ENCODE measurements at places on chromosomes 4 and X. TPM values are rescaled to one million over a fixed set of nuclear protein-coding genes. Genes with fewer than 3 reads are reported as not detected.

WNK3 gene
- total RNA-seq = not detected

SMR3A gene
- not detected for total RNA-seq

CXCL8 gene
- 3.2 TPM for total RNA-seq

PCYT1B gene
- not detected for total RNA-seq

GRCh38 chr4:158315706-158316105, 105.4 kb downstream of the TMEM144 start:
- H3K27me3 ChIP-seq = no peaks in the 10 kb centered on the region
- peaks cover 5% of the 10 kb centered on the region for H3K36me3 ChIP-seq
- DNase-seq = peak; percentile 73

DNA sequence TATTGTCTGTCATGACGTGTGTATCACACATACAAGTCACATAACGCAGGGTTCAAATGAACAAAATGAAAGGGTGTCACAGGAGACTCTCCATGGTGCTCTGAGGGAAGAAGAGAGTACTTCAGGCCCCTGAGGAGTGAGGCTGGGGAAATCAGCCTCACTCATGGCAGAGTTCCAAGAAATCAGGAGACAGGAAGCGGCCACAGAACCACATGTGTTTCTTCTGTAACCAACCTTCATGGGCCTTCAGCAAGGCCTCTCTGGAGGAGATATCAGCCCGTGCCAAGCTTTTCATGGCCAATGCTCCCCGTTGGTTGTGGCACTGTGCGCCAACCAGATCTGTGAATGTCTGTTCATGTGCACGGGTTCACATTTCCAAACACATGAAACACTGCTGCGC, 76.0 kb downstream of the NAT8L start:
- H3K27ac ChIP-seq = no peak overlapping the region
- H3K4me1 ChIP-seq = no peaks in the 10 kb centered on the region
- H3K27me3 ChIP-seq = peaks cover 3% of the 10 kb centered on the region
- DNase-seq = no peak
- no peak overlapping the region for H3K4me3 ChIP-seq

NR0B1 gene
- total RNA-seq = not detected

- H3K4me1 ChIP-seq = peaks cover 14% of the 10 kb centered on the region
- DNase-seq = no peak
- no peak overlapping the region for H3K4me3 ChIP-seq
- H3K27me3 ChIP-seq = peaks cover 3% of the 10 kb centered on the region
Observed at GRCh38 chrX:46178763-46179162, 366.5 kb downstream of the ZNF674 start.

DNA sequence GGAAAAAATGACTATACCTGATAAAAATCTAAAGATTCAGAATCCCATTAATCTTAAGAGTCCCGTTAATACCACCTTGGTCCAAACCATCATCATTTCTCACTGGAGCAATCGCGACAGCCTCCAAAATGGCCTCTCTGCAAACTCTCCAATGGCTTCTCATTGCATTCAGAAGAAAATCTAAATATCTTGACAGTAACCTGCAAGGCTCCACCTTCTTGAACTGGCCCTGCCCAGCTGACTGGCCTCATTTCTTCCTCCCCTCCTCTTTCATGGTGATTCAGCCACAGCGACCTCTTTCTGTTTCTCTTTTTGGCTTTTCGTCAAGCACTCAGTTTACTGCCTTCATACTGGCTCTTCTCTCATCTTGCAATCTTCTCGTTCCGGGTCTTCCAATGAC, 56.2 kb upstream of the GPRIN3 start:
- H3K27ac ChIP-seq = no peak overlapping the region
- no peak overlapping the region for H3K4me3 ChIP-seq
- H3K36me3 ChIP-seq = no peaks in the 10 kb centered on the region
- DNase-seq = no peak
- H3K27me3 ChIP-seq = peaks cover 12% of the 10 kb centered on the region

XIAP gene
- total RNA-seq = 34.4 TPM

NUDT11 gene
- total RNA-seq = 5.6 TPM

DNA sequence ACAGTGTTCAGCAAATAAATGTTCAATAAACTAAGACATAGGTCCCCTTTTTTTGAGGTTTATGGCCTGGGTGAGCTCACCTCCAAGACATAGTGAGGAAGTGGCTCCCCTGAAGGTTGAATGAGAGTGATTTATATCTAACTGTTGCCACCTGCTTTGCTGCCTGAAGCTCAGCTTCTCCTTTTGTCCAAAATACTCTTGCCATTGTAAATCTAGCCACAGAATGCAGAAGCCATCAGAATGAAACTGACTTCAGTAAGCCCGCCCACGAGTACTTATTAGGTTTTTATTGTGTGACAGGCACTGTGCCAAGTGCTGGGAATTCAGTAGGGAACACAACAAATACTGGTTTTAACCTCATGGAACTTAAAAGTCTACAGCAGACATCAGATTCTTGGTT, 18.0 kb downstream of the SPINK2 start:
- no peak for DNase-seq
- H3K27ac ChIP-seq = no peak overlapping the region
- H3K27me3 ChIP-seq = peaks cover 10% of the 10 kb centered on the region
- no peak overlapping the region for H3K4me3 ChIP-seq
- peaks cover 11% of the 10 kb centered on the region for H3K4me1 ChIP-seq

DNA sequence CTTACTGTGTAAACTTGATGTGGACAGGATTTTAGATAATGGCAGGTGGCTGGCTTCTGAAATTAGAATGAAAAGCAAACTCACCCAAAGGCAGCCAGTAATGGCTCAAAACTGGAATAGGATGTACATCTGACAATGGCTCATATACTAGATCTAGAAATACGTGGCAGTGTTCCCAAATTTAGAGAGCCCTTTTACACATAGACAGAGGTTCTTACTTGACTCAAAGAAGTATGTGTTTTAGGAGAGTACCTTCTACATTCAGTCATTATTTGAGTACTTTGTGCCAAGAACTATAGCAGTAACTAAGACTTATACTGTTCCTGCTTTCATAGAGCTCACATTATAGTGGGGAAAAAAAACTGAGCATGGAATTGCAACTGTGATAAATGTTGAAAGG, 48.0 kb downstream of the UBE2K start:
- H3K36me3 ChIP-seq = peaks cover 10% of the 10 kb centered on the region
- no peaks in the 10 kb centered on the region for H3K27me3 ChIP-seq
- DNase-seq = no peak
- no peak overlapping the region for H3K4me3 ChIP-seq

DNA sequence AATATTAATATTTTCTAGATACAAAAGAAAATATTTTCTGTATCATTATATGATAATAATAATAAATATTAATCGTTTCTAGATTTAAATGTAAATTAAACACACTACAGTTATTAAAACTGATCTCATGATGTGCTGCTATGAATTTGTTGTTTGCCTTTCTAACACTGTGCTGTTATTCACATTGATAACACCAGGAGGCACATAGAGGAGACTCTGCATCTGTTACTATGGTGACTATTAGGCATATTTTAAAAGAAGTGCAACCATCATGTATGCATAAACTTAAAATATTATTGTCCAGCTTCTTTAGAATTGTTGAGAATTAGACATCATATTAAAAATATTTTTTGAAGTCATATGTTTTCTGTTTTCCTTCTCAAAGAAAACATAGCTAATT, 11.8 kb upstream of the PDGFC start:
- no peaks in the 10 kb centered on the region for H3K27me3 ChIP-seq
- no peak overlapping the region for H3K27ac ChIP-seq
- peak; percentile 47 for DNase-seq
- H3K4me3 ChIP-seq = no peak overlapping the region

CCDC110 gene
- total RNA-seq = not detected

DNA sequence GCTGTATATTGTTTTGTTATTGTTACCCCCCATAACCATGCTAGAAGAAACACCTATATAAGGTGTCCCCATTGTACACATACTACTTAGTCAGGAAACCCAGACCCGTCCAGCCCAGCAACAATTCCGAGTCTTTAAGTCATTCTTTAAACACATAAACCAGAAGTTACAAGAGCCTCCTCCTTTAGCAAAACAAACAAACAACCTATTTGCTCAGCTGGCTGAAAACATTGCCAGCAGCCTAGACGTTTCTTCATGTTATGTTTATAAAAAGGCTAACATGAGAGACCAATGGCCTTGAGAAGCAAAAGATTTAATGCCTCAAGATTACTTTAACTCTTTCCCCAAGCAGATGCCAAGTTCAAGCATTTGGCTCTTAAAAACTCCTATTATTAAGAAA, 1.4 kb downstream of the ACOX3 start:
- H3K27ac ChIP-seq = peak overlapping the region; percentile 56
- H3K36me3 ChIP-seq = peaks cover 9% of the 10 kb centered on the region
- peak overlapping the region; percentile 98 for H3K4me3 ChIP-seq
- no peak for DNase-seq
- no peaks in the 10 kb centered on the region for H3K27me3 ChIP-seq

CT45A1 gene
- not detected for total RNA-seq

DNA sequence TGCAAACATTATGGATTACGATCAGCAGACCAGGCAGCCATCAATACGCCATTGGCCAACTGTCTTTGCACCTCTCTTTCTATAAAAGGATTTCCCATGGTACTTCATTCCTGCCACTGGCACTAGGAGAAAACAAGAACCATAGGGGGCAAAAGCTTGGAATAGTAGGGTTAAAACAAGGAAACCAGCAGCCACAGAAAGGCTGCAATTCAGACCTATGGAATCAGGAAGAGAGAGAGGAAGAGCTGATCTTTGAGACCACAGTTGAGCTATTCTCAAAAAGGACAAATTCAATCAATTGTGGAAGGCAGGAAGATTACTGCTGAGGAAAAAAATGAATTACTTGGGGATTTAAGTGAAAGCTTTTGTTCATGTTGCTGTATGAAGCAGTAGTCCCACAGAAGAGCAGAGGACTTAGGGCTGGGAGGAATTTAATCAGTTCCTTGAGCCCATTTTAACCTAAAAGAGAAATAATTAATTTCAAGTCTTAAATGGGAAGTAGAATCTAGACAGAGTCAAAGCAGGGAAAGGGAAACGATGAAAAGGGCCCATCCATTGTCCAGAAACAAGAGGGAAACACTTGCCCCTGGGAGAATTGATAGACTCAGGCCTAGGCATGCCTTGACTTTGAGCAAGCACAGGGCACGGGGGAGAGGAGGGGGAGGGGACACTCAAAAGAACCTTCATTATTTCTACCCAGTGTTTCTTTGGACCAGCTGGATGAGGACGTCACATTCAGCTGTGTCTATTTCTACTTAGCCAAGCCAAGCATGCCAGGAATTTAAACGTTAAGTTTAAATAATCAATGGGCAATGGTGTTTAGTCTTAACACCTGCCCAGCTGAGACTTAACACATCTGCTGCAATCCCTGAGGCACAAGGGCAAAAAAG, 50.7 kb downstream of the SCD5 start:
- no peaks in the 10 kb centered on the region for H3K36me3 ChIP-seq
- H3K27ac ChIP-seq = no peak overlapping the region
- H3K4me3 ChIP-seq = no peak overlapping the region
- H3K4me1 ChIP-seq = peaks cover 66% of the 10 kb centered on the region

- no peak overlapping the region for H3K4me3 ChIP-seq
- no peaks in the 10 kb centered on the region for H3K27me3 ChIP-seq
- no peak for DNase-seq
- peak overlapping the region; percentile 7 for H3K27ac ChIP-seq
- H3K36me3 ChIP-seq = peaks cover 11% of the 10 kb centered on the region
Observed at GRCh38 chr4:147863808-147864472, 132.1 kb downstream of the ARHGAP10 start.

USP51 gene
- total RNA-seq = 0.80 TPM

- no peak overlapping the region for H3K27ac ChIP-seq
- DNase-seq = no peak
- peaks cover 35% of the 10 kb centered on the region for H3K4me1 ChIP-seq
- H3K36me3 ChIP-seq = no peaks in the 10 kb centered on the region
- no peak overlapping the region for H3K4me3 ChIP-seq
Observed at GRCh38 chr4:54095110-54095825, 4.7 kb upstream of the GSX2 start.

GRCh38 chrX:15790769-15791290, 546 bp downstream of the ZRSR2 start:
- no peak for DNase-seq
- no peak overlapping the region for H3K27ac ChIP-seq

DNA sequence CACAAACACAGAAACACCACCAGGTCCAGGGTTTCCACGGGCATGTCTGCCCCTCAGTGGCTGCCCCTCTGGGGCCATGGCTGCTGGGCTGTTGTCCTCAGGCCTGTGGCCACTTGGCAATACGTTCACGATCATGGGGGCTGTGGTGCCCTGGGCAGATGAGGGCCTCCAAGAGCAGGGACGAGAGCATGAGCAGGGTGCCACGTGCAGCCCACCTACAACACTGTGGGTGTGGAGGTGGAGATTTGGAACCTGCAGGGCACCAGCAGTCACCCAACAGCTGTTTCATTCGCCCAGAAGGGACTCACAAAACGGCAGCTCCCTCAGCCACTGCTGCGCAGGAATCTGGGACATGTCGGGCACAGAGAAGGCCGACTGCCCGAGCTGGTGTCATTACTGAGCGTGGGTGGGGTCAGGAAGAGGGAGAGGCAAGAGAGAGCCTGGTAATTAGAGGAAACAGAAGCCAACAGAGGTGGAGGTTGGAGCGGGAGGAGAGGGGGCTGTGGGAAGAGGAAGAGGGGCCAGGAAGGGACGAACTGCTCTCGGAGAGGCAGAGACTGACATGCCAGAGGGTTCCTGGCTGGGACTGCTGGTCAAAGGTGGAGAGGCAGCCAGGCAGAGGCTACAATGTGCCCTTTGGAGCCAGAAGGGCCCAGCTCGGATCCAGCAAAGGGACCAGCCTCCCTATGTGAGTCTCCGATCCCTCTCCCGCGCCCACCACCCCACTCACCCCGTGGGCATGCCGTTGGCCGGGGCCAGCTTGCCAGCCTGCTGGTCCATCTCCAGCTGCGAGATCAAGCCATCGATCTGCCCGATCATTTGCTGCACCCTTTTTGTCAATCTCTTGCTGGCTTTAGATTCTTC, 23.1 kb downstream of the FGFR3 start:
- peaks cover 2% of the 10 kb centered on the region for H3K27me3 ChIP-seq
- no peak overlapping the region for H3K27ac ChIP-seq
- no peak for DNase-seq
- peaks cover 16% of the 10 kb centered on the region for H3K36me3 ChIP-seq
- no peak overlapping the region for H3K4me3 ChIP-seq

- no peak overlapping the region for H3K4me3 ChIP-seq
- peaks cover 2% of the 10 kb centered on the region for H3K36me3 ChIP-seq
- peaks cover 22% of the 10 kb centered on the region for H3K4me1 ChIP-seq
- H3K27ac ChIP-seq = no peak overlapping the region
- DNase-seq = no peak
Observed at GRCh38 chr4:2333916-2334644, 72.2 kb upstream of the MXD4 start.

GRCh38 chr4:99300934-99301333, 10.1 kb upstream of the ADH1A start:
- H3K27me3 ChIP-seq = no peaks in the 10 kb centered on the region
- peaks cover 9% of the 10 kb centered on the region for H3K4me1 ChIP-seq
- no peak overlapping the region for H3K27ac ChIP-seq
- peak; percentile 59 for DNase-seq

- peaks cover 7% of the 10 kb centered on the region for H3K27me3 ChIP-seq
- no peak overlapping the region for H3K4me3 ChIP-seq
- DNase-seq = no peak
- no peak overlapping the region for H3K27ac ChIP-seq
Observed at GRCh38 chr4:108287834-108288413, 119.2 kb upstream of the LEF1 start.

MAGEB1 gene
- not detected for total RNA-seq

- H3K27me3 ChIP-seq = peaks cover 6% of the 10 kb centered on the region
- peak; percentile 15 for DNase-seq
- H3K4me1 ChIP-seq = peaks cover 12% of the 10 kb centered on the region
- H3K36me3 ChIP-seq = peaks cover 13% of the 10 kb centered on the region
Observed at GRCh38 chrX:47232803-47233332, at the start of gene USP11. USP11 (plus strand) TSS chrX:47233009; CDS start chrX:47233044, 35 bp downstream.

PDGFC gene
- 97.7 TPM for total RNA-seq

GRCh38 chr4:152630324-152630723, 49.5 kb downstream of the TMEM154 start:
- DNase-seq = no peak
- no peak overlapping the region for H3K27ac ChIP-seq
- H3K27me3 ChIP-seq = no peaks in the 10 kb centered on the region
- H3K4me1 ChIP-seq = no peaks in the 10 kb centered on the region
- H3K4me3 ChIP-seq = no peak overlapping the region
- no peaks in the 10 kb centered on the region for H3K36me3 ChIP-seq

Data from HFFc6 (cell line).